ENCODE measurements at places on chromosomes 6 and 20. TPM values are rescaled to one million over a fixed set of nuclear protein-coding genes. Genes with fewer than 3 reads are reported as not detected.

MATN4 gene
- total RNA-seq = 0.13 TPM

GRIK2 gene
- total RNA-seq = not detected

LZTS3 gene
- 6.6 TPM for total RNA-seq

ADAM33 gene
- not detected for total RNA-seq

PRDM13 gene
- not detected for total RNA-seq

CFAP61 gene
- total RNA-seq = not detected
